ENCODE measurements at places on chromosomes 2 and 18.

DNA sequence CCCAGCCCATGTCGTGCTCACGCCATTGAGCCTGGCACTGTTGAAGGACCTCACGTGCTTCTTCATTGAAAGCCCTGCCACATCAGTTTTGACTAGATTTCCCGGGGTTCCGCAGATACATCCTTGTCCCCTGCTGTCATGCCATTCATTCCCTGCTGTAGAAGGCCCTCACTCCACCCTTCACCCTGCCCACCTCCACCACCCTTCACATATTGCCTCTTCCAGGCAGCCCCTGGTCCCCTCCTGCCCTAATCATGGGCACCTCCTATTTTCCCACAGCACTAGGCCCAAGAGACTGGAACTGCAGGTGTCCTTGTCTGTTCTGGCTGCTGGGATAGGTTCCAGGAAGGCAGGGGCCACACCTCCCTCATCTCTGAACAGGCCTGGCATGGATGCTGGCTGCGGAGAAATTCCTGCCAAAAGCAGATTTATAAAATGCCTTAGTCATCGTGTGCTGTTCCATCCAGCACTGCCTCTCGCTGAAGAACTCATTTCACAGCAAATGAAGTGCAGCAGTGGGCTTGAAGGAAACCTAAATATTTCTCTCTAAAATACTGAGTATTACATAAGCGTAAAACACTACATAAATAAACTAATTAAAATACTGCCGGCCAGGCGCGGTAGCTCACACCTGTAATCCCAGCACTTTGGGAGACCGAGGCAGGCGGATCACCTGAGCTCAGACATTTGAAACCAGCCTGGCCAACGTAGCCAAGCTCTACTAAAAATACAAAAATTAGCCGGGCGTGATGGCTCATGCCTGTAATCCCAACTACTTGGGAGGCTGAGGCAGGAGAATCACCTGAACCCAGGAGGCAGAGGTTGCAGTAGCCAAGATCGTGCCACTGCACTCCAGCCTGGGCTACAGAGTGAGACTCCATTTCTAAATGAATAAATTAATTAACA, 38.4 kb downstream of the EIF4E2 start:
- DNase-seq, result no peak

- DNase-seq, result no peak
Observed at GRCh38 chr18:58135183-58135641, 91.2 kb downstream of the NEDD4L start.

DNA sequence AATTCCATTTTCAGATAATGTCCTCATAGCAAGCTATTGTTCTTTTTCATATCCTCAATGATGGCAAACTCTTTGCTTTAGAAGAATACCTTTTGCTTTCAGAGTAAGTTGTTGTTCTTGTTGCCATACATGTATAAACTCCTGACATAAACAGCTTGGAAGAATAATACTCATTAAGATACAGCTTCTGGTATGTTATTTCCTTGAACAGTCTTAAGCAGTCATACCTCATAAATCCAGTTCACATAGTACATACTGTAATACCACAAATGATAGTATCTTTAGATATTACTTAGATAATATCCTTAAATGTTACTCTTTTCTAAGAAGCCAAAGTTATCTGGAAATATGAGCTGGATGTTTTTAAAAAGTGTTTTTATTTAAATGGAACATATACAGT, 23.2 kb downstream of the METTL8 start:
- DNase-seq, result no peak

GRCh38 chr2:47058003-47058931, 96.8 kb downstream of the STPG4 start:
- no peak for DNase-seq

GRCh38 chr18:64713284-64713683, 564.4 kb upstream of the LINC00305 start:
- DNase-seq, result no peak

DNA sequence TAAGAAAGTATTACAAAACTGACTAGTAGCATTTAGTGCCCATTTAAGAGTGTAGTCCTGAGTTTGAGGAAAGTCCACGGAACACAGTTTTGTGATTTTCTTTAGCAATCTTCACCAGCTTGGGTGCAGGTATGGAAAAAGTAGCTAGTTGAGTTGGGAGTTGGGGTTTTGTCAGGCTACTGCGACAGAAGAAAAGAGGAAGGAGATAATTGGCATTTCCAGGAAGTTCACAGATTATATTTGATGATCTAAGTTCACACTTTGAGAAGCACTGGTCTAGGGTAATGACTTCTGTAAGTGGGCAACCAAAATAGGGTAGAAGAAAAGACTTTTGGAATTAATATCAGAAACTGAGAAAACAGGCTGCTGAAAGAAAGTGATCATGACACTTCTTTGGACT, 52.1 kb downstream of the VIL1 start:
- no peak for DNase-seq

GRCh38 chr2:191470306-191470705, 207.6 kb upstream of the NABP1 start:
- DNase-seq, result no peak

GRCh38 chr2:70515938-70516337, 37.7 kb downstream of the TGFA start:
- no peak for DNase-seq

- no peak for DNase-seq
Observed at GRCh38 chr18:32695534-32695933, 77.3 kb downstream of the KLHL14 start.

- no peak for DNase-seq
Observed at GRCh38 chr18:7116792-7117389, 706 bp downstream of the LAMA1 start.

GRCh38 chr2:26891-27290, 19.4 kb downstream of the FAM110C start:
- no peak for DNase-seq

DNA sequence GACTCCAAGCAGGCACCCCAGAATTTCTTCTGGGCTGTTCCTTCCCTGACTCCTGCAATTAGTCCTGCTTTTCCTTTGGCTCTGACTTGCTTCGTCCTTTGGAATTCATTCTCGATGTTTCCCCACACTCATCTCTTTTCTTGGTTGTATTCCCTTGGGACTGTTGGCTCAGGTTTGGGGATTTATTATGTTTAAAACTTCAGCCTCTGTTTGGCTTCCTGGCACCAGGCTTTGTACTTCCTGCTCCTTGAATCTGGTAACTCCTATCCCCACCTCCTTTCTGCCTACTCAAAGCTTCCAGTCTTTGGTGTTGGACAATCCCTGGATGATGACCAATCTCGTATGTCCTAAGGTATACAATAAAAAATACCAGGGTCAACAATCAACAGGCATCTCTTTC, 1.8 kb upstream of the KCNE4 start:
- DNase-seq, result no peak

DNA sequence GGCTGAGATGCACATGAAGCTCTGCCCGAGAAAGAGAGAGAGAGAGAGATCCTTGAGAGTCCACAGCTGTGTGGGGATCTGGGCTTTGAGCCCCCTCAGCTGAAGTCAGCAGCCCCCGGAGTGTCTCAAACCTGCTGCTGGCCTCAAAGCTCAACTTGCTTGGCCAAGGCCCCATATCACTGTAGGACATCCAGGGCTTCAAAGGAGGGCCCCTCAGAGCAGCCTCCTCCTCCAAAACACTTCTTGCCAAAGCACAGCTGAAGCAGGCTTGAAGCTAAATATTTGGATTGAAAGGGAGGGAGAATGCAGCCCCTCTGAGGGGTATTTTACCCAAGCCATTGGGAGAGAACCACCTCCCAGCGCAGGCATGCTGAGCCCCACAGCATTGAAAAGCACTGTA, 357.6 kb downstream of the OSR1 start:
- DNase-seq, result no peak

- DNase-seq, result no peak
Observed at GRCh38 chr18:3806656-3807055, 356.7 kb downstream of the TGIF1 start.

Data from activated T-helper 1 cell treated with anti-CD3 and anti-CD28 coated beads, Interleukin-2, amount 50 U/mL, for 16 hours (primary cell).